ENCODE measurements at places on chromosomes 4 and X.

DNA sequence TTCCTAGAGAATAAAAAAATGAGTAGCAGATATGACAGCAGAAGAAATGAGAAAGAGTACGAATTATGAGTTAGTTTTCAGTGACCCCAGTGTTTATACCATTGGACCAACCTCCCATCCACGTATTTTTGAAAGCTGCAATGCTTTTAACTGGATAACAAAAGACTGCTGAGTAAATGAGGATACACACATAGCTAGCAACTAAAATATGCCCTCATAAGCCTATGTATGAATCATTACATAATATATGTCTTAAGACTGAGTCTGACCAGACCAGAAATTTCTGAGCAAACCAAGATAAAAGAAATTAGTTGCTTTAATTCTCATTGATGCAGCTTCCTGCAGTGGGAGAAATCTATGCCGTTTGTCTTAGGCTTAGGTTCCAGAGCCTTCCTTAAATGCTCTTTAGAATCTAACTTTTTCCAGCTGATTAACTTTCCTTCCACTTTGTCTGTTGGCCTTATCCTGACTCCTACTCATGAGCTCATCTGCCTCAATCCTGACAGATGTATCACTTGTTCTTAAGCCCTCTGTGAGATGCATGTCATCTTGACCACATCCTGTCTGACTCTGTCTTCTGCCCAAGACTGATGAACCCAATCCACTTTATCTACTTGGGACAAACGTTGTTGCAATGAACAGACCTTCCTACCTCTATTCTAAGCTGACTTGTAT lies 301.4 kb upstream of the AADAT start:
- DNase-seq = no peak

DNA sequence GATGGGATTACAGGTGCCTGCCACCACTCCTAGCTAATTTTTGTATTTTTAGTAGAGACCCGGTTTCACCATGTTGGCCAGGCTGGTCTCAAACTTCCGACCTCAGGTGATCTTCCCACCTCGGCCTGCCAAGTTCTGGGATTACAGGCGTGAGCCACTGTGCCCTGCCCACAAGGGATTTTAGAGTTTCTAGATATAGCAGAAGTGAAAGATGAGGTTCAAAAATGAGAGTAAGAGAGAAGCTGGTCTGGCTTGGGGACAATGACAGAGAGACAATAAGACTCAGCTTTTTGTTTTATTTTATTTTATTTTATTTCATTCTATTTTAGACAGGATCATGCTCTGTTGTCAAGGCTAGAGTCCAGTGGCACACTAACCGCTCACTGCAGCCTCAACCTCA lies 30.6 kb downstream of the TRIM61 start:
- no peak for DNase-seq

DNA sequence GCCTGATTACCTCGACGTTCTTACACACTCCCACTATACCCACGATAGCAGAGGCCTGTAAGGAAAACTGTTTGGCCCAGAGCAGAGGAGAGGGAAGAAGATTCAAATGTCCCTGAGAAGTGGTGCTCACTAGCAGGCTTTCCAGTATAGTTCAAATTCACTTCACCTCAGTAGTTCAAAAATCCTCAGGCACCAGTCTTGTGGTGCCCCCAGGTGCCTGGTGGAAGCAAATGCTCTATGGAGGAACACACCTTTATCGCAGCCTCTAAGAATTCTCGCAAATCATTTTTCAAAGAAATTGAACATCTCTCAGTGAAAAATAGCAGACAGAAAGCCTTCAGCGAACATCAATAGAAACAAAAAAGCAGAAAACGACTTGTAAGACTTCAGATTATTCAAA lies 12.2 kb upstream of the MTMR1 start:
- no peak for DNase-seq

DNA sequence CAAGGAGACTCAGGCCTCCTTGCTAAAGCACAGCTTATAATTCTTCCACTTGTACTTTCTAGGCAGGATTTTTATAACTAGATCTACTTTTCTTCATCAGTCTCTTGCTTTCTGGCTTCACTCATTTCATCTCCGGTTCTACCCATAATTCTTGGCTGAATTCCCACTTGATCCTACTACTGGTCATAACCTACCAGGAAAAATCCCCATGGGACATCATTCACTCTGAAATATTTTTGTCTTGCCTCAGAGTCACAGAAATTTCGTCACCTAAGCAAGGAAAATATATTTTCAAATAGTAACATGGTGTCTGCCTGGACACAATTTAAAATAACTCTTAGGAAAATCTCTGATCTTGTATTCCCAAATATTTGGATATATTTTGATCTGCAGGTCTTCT lies 122.3 kb downstream of the TEX13A start:
- no peak for DNase-seq

DNA sequence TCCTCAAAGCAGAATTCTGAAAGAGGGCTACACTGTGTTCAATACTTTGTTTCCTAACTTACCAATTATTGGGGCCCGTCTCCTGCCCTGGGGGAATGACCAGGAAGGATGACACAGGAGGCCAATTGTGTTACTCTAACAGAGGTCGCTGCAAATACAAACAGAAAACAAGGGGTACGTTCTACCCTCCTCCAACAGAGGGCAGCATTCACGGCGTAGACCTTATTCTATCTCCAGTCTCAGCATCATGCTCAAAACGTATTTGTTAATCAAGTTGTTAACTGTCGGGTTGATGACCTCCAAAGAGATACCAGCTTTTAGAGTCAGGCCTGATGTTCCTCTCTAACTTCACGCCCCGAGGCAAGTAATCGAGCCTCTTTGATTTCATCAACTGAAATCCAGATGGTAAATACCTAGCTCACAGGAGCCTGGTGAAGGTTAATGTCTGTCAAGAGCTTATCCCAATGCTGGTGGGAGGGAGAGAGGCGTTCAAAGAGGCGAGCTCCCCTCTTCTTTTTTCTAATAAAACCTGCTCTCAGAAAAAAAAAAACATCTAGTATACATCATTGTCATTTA lies 181.0 kb upstream of the KCNIP4 start:
- no peak for DNase-seq

GRCh38 chr4:109232681-109233080 lies 69.8 kb downstream of the COL25A1 start:
- DNase-seq = no peak

DNA sequence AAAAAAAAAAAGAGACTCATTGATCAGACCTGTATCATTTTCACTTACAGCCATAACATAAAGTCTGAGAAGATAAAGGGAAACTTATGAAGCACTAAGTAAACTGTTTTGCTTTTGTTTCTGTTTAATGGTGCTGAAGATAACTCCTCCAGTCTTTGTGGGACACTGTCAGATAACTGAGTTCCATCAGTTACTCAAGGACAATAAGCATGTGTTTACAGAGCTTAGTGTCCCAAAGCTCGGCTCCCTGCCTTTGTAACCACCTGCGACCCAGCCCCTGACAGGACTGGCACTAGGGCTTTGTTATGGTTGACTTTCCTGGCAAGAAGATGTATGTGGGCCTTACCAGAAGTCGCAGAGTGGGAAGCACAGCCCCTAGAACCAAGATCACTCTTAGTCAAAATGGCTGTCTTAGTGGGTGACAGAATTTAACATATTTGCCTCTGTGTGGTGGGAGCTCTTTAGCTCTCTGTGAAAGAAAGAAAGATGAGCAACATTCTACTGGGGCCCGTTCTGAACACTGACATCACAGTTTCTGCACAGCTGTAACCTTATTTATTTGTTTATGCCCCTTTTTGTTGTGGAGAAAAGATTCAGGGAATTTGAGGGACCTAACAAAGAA lies 68.1 kb downstream of the FNIP2 start:
- no peak for DNase-seq

DNA sequence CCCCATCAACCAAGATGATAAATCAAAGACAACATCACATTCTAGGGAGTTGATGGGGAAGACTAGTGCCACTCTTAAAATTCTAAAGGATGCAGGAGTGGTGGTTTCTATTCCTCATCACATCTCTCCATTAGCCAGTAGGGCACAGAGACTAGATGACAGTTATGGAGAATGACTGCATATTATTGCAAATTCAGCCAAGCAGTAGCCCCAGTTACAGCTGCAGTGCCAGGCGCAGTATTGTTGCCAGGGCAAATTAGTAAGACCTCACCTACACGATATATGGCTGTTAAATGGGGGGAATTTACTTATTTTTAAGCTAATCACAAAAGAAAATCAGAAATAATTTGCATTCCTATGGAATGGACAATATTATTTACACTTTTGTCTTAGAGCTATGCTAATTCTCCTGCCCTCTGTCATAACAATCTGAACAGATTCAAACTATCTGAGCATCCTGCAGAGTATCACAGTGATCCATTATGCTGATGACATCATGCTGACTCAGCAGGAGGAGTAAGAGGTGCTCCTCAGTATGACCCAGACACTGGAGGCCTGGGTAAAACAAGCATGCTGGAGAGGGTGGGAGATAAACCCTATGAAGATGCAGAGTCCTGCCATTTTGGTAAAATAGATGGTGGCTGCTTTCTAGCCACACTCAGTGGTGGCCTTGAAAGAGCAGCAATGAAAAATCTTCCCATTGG lies 24.7 kb downstream of the ETNPPL start:
- DNase-seq = no peak

GRCh38 chr4:127441571-127441970 lies 191.2 kb upstream of the INTU start:
- no peak for DNase-seq

GRCh38 chr4:59127743-59128142 lies 2017.6 kb upstream of the IGFBP7 start:
- no peak for DNase-seq

DNA sequence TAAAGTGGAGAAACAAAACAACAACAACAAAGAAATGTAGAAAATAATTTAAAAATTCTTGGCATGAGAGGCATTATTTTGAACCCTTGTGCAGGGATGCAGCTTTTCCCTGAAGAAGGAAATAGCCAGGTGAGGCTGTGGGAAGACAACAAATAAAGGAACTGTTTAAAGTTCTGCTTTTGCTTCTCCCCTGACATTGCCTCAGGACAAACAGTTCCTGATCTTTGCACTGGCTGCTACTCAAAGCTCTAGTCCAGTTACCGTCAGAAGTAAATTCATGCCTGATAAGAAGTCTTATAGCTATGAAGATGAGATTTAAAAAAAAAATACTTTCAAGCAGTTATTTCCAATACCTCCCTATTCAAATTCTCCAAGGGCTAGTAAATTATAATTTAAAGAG lies 233.8 kb downstream of the IL15 start:
- DNase-seq = no peak

DNA sequence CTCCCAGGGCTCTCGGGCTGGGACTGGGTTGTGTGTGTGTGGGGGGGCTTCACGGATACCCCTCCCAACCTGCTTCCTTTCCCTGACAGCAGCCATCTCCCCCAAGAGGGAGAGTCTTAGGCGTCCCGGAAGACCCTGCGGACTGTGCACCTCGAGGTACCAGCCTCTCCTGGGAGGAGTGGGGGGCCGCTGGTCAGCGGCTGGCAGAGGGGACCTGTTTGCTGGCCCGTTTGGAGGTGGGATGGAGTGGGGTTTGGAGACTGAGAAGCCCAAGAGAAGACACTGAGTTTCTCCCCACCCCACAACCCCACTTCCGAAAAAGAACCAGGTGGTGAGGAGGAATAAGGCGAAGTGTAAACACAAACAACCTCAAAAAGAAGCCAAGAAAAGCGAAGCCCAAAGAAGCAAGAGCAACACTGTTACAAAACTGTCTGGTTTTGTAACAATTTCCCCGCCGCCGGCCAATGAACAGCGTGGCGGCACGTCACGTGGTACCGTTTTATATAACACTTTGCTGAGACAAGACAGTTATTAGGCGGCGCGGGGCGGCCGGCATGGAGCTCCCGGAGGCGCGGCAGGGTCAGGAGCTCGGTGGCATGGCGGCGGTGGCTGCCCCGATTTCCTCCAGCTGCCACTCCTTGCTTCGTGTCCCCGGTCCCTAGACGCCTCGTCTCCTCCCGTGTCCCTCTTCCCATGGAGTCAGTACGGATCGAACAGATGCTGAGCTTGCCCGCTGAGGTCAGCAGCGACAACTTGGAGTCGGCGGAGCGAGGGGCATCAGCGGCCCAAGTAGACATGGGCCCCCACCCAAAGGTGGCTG lies at the start of gene LONRF3:
Gene LONRF3 (plus strand): TSS at position 531 of the 820 bp plus-strand sequence. CDS start 163 bp downstream, at position 694.
- no peak for DNase-seq

GRCh38 chr4:48340276-48340964 lies 909 bp upstream of the SLAIN2 start:
- DNase-seq = no peak

- no peak for DNase-seq
Measured at GRCh38 chr4:85756938-85757337, 282.0 kb downstream of the ARHGAP24 start.

GRCh38 chr4:83961575-83961974 lies 425.7 kb downstream of the GPAT3 start:
- DNase-seq = no peak

GRCh38 chr4:8547108-8547911 lies 32.9 kb upstream of the GPR78 start:
- no peak for DNase-seq
